ENCODE measurements at places on chromosomes 7 and 10.

GRCh38 chr10:68202960-68203353 lies 29.0 kb downstream of the ATOH7 start:
- H3K4me3 ChIP-seq, result no peak overlapping the region
- H3K27ac ChIP-seq, result no peak overlapping the region
- H3K4me1 ChIP-seq, result no peaks in the 10 kb centered on the region
- no peaks in the 10 kb centered on the region for H3K27me3 ChIP-seq

DNA sequence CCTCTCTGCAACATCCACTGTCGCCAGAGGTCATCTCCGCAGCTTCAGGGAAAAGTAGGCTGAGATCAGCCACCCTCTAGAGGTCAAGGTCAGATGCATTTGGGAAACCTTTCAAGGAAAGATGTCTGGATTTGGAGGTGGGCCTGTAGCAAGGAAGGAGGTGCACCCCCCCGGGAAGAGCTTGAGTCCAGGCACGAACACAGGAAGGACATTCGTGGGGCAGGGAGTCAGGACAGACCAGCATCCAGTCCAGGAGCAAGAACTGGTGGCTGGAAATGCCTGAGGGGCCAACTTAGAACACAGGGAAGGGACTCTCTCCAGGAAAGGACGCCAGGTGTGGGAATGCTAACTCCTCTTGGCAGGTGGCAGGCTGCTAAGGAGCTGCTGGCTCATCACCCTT lies 614.1 kb upstream of the MGMT start:
- no peak overlapping the region for H3K4me3 ChIP-seq
- no peak overlapping the region for H3K27ac ChIP-seq
- DNase-seq, result no peak
- peaks cover 2% of the 10 kb centered on the region for H3K4me1 ChIP-seq

DNA sequence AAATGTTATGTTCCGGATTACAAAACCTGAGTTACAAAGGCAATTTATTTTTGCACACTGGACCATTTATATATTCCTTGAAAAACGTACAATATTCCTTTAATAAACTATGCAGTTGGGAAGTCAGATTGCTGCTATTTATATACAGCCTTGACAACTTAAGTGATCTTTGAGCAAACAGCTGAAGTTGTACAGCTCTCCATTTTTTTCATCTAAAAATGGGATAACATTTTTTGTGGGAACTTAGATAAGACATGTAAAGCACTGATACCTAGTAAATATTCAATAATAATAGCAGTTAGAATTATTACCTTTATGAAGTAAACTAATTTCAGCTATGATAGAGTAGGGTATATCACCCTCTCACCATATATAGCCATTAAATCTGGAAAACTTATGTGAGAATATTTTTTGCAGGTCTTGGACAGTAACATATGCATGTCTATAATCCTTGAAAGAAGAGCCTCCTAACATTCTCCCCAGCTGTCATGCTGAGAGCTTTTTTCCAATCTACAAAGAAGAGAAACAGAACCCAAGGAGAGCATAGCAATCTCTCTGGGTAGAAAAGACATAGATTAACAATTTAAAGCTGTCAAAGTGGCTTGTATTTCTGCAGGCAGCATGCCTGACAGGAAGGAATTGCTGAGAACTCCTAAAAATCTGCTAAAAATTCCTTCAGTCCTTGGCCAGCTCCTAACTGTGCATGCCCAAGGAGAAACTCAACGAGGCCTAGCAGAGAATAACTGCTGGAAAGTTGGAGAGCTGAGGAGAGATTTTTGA lies 326.0 kb downstream of the CRPPA start:
- no peaks in the 10 kb centered on the region for H3K36me3 ChIP-seq
- no peaks in the 10 kb centered on the region for H3K27me3 ChIP-seq
- no peak overlapping the region for H3K4me3 ChIP-seq
- H3K4me1 ChIP-seq, result no peaks in the 10 kb centered on the region

GRCh38 chr10:77448226-77448625 lies 189.4 kb downstream of the KCNMA1 start:
- no peaks in the 10 kb centered on the region for H3K27me3 ChIP-seq
- H3K27ac ChIP-seq, result no peak overlapping the region
- no peak overlapping the region for H3K4me3 ChIP-seq
- H3K36me3 ChIP-seq, result no peaks in the 10 kb centered on the region
- no peaks in the 10 kb centered on the region for H3K4me1 ChIP-seq

- no peak for DNase-seq
- peaks cover 2% of the 10 kb centered on the region for H3K36me3 ChIP-seq
- H3K27me3 ChIP-seq, result no peaks in the 10 kb centered on the region
- no peaks in the 10 kb centered on the region for H3K4me1 ChIP-seq
- no peak overlapping the region for H3K4me3 ChIP-seq
These were observed 20.7 kb downstream of the PDGFA start for GRCh38 chr7:498678-499641.
